ENCODE measurements at places on chromosomes 3 and 15.

- DNase-seq, result no peak
Observed at GRCh38 chr3:75049533-75049932, 435.1 kb upstream of the CNTN3 start.

GRCh38 chr15:73426323-73426994 is 16.5 kb upstream of the REC114 start:
- no peak for DNase-seq

DNA sequence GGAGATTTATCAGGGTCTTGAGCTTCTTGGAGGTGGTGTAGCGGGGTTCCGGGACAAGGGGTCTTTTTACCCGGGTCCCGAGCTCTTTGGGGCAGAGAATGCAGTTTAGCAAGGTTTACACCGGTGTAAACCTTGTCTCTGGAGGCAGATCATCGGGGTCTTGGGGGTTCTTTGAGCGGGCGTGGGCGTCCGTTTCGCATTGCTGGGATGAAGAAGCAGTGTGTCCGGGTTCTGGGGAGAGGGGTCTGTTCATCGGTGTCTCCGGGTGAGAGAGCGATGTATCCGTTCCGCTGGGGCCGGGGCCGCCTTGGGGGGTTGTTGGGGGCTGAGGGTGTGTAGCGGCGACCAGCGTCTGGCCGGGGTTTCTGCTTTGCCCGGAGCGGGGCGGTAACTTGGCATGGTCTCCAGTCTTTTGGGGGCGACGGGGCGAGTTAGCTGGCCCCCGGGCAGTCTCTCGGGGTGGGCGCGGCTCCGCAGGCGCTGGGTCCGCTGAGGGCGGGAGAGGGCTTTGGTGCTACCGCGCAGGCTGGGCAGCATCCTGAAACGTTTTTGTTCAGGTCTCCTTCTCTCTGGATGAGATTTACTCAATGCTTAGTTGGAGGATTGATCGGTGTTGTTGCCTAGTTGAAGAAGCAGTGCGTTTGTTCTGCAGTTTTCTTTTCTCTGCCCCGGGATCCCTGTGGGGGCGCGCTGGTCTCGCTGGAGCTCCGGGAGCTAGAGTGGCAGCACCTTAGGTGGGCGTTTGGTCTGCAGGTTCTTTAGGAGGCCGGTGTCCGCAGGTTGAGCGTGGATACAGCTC is 843 bp downstream of the GLCE start:
- DNase-seq, result no peak

GRCh38 chr3:128320551-128321340 is 145.9 kb downstream of the DNAJB8 start:
- no peak for DNase-seq

- DNase-seq, result no peak
Observed at GRCh38 chr3:46897829-46898320, 20.4 kb downstream of the PTH1R start.
